ENCODE measurements at places on chromosomes 2 and 18.
A peak's percentile ranks its signal among the peaks of the same experiment; 100 is the strongest.

DNA sequence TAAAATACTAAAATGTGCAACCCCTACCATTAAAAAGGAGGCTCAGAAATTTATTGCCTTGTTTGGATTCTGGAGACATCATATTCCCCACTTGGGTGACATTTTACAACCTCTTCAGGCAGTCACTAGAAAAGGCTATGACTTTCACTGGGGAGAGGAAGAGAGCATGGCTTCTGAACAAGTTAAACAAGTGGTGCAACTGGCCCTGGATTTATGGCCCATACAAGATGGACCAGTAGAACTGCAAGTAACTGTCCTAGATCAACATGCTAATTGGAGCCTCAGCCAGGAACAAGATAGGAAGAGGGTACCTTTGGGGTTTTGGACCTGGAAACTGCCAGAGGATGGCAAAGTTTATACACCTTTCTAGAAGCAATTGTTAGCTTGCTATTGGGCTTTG is 4.0 kb upstream of the DSG2 start:
- no peak for DNase-seq

- no peak for DNase-seq
These were observed 52.3 kb upstream of the SCG2 start for GRCh38 chr2:223654384-223654915.

DNA sequence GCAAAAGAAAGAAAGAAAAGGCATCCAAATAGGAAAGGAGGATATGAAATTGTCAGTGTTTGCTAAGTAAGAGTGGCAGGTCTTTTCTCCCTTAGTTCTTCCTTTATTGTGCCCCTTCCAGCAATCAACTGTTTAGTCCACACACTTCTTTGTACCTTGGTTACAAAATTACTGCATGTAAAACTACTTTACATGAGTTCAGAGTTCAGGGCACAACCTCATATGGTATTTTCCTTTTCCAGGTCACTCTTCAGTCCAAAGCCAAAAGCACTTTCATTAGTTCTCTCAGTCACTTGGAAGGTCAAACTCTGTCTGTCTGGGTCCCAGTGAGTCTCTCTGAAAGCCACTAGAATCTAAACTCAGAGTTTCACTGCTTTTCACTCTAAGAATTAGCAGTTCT is 122.5 kb upstream of the SRD5A2 start:
- no peak for DNase-seq

DNA sequence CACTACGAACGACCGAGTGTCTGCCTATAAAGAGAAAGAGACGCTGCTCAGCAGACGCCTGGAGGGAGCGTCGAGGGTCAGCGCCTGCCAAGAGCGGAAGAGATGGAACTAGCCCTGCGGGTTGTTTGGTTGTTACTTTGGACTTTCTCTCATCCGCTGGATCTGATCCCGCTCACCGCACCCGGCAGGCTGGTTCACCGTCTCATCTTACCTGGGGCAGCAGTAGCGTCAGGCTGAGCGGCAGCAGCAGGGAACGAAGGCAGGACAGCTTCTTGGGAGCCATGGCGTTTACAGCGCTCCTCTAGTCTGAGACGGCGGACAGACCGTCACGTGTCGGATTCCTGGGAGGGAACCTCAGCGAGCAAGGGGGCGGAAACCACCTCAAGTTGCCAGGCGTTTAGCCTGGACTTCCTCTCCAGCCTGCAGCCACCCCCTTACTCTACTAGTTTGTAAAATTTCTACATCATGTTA is 1.9 kb downstream of the GLB1L start:
- DNase-seq: no peak

DNA sequence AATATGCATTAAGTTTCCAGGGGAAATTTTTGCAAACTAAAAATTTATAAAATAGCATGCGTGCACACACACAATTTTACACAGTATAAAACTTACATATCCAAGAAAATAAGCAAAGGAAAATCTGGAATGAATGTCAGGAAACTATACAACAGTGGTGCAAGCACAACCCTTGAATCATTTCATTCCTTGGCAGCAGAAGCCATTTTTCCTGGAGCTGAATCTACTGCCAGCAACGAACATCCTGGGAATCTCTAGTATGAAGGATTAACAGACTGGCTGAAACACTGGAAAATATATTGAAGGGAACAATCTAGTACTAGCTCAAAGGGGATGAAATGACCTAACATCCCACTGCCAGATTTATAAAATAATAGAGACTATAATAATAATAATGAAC is 235.3 kb downstream of the DYM start:
- no peak for DNase-seq

- no peak for DNase-seq
These were observed 48.0 kb downstream of the AP1S3 start for GRCh38 chr2:223789423-223789822.

DNA sequence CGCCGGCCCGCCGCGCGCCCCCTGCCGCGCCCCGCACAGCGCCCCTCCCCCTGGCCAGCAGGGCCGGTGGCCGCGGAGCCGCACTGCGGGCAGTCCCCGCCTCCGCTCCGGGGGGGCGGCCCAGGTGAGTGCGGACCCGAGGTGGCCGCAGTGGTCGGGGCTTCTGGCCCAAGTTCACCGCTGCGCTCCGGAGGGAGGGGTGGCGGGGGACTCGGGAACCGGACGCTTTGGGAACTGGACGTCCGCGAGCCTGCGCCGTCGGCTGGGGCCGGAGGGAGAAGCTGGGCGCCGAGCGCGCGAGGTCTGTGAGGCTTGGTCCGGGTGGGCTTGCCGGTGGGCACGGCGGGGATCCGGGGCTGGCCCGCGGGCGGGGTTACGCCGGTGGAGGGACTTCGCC is 591 bp upstream of the LDLRAD4 start:
- peak; percentile 23 for DNase-seq

DNA sequence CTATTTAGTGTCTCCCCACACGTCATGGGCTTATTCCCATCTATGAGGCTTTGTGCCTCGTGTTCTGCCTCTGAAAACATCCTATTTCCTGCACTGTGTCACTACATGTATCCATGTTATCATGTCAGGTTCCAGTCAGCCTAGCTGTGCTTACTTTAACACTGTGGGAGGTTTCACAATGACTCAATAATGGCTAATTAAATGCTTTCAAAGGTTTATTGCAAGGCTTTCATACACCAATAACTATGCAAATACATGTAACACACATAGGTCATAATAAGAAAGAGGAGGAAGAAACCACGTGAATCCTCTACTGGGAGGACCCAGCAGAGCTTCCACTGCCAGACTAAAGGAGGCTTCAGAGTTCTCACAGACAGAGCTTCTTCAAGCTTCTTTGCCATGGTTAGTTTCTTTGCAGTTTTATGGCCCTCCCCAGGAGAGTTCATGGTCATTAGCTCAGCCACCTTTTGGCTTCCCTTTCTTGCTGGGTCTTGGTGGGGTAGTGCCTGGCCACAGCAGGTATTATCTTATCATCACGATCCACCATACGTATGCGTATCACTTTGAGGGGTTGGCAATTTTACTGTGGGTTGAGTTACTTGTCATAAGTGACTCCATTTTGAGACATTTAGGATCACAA is 5.1 kb upstream of the COLEC12 start:
- DNase-seq: no peak

DNA sequence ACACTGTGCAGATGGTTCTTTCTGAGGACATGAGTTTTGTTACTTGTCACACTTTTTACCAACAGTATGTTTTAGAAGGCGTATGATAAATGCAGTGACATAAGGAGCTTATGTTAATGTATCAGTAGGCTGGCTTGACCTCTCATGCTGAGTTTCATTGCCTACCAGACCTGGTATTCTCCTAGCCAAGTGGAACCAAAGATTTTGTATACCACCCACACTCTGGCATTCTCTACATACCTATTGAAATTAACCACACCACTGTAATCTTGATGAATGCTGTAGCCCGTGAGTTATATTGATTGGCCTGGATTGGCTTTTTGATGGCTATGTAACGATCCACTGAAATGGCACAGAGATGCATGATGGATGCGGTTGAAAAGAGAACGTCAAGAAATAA is 11.4 kb downstream of the HTR2B start:
- DNase-seq: no peak

DNA sequence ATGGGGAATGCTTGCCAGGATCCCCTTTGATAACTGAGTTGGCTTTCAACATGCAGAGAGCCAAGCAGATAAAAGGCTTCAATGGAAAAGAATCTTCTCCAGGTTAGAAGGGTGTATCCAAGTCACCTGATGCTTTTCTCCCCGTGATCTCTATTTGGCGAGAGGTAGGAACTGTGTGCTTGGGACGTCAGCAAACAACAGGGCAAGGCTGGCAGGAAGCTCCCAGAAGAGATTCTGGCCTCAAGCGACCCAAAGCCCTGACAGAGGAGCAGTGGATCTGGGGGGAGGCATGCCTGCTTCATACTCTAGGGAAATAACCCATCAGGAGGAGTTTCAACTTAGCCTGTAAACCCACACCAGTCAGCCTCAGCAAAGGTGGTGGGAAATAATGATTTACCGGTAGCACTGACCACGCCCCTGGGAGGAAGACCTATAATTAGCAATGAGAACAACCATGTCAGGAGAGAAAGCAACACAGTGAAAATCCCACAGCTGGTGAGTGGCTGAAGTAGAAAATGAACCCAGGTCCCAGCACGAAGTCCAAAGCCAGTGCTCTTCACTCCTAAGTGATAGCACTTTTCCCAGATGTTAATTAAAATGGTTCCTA is 76.3 kb upstream of the SEC11C start:
- no peak for DNase-seq

- no peak for DNase-seq
These were observed 77.4 kb downstream of the TANC1 start for GRCh38 chr2:159045545-159046454.

DNA sequence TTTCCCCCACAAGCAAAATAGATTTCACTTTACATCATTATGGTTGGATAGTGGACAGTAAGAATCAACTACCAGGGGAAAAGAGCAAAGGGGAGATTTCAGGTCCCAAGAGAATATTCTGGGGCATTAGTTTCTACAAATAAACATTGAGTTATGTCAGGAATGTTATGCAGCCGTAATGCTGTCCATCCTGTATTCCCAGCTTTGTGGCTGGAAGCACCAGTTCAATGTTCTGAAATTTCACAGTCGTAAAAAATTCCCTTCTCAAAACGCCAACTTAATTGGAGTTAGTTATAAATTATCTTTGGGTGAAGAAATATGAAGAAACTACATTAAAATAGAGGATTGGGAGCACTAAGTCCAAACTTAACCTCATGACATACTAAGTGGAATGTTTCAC is 141.5 kb upstream of the FIGN start:
- DNase-seq: no peak

GRCh38 chr2:232434091-232434490 is 21.9 kb upstream of the ALPI start:
- DNase-seq: no peak

DNA sequence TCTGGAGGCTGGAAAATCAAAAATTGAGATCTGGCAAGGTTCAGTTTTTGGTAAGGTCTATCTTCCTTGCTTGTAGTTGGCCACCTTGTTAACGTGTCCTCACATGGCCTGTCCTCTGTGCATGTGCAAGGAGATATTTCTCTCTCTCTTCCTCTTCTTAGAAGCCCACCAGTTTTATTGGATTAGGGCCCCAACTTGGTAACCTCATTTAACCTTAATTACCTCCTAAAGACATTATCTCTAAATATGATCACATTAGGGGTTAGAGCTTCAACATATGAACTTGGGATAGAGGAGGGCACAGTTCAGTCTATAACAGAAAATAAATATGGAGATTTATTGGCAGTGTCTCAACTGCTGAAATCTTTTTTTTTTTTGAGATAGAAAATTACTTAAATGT is 19.6 kb upstream of the RND3 start:
- no peak for DNase-seq

GRCh38 chr2:67002618-67003371 is 394.3 kb upstream of the ETAA1 start:
- DNase-seq: no peak

DNA sequence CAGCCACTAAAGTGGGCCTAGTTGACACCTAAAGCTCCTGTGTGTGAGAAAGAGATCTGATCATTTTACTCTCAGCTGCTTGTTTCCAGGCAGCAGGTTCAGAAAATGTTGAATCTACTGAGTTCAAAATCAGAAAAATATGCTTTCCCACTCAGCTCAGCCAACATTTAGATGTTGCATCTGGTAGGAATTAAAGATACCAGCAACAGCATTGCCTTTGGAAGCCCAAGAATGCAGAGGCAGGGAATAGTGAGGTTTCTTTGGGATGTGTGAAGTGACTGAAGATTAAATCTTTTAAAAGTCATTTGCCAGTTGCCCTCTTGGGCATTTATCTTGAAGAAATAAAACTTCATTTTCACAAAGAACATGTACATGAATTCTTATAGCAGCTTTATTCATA is 33.9 kb upstream of the DOCK10 start:
- DNase-seq: no peak

DNA sequence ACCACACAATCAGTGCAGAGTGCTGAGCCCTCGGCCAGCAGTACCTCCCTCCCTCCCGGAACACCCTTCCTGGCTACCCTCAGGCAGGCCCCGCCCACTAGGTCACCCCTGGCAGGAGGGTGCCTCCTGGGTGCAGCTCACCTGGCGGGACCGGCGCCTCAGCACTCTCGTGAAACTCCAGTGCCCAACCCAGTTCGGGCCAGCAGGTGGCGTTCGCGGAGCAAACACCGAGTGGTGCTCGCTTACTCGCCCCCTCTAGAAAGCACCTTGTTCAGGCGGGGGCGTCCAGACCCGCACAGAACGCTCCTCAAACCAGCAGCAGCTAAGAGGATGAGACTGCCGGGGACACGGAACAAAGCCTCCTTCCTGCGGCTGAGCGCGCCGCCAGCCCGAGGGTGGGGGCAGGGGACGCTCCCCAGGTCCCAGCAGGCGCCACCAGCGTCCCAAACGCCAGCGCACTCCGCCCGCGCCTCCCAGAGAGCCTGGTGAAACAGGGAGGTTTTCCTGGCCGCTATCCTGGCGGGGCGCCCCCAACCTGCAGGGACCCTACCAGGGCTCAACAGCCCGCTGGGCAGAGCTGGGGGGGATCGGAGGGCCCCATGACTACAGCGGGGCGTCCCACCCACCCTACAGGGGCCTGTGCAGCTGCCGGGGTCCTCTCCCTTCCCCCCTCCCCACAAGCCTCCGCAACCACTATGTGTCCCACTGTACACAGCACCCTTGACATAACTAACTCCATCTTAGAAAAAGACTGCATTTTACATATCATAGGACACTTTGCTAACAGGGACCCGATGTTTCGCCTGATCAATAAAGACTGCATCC is 44.7 kb downstream of the MRPS5 start:
- DNase-seq: peak; percentile 92

- no peak for DNase-seq
These were observed 7.0 kb upstream of the SCTR start for GRCh38 chr2:119531292-119531691.

GRCh38 chr2:29755829-29756228 is 165.6 kb downstream of the ALK start:
- no peak for DNase-seq

DNA sequence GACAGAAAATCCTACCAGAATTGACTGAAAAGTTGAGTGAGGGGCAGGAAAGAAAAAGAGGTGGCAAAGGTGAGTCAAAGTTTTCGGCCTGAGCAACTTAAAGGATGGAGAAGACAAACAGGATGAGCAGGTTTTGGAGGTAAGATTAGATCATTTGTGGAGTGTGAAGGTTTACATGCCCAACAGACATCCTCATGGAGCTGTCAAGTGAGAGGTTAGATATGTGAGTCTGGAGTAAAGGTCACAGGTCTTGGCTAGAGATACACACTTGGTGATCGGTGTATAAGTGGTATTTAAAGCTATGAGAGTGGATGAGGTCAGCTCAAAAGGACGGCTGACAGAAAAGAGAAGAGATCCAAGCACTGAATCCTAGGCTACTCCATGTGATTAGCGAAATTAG is 11.1 kb upstream of the MYL12A start:
- no peak for DNase-seq

- no peak for DNase-seq
These were observed 62.4 kb upstream of the ATG16L1 start for GRCh38 chr2:233189025-233189424.
